Foreskin keratinocyte (primary cell): ENCODE measurements at places on chromosomes 6 and 20. TPM values are rescaled to one million over a fixed set of nuclear protein-coding genes. Genes with fewer than 3 reads are reported as not detected.

MUC21 gene
- total RNA-seq = not detected in 2 replicates

OOEP gene
- 0.14 and 0.49 TPM in 2 replicates for total RNA-seq

ADGRF1 gene
- 17.1 and 18.2 TPM in 2 replicates for total RNA-seq

CRIP3 gene
- 0.25 TPM in 1 of 2 replicates, not detected in the other for total RNA-seq

PTP4A1 gene
- 77.0 and 78.5 TPM in 2 replicates for total RNA-seq

LRFN2 gene
- total RNA-seq = not detected in 2 replicates

DAAM2 gene
- total RNA-seq = 0.04 TPM in 1 of 2 replicates, not detected in the other

FERMT1 gene
- total RNA-seq = 138 and 276 TPM in 2 replicates

TSBP1 gene
- total RNA-seq = not detected in 2 replicates

CCDC170 gene
- total RNA-seq = 0.41 TPM in 1 of 2 replicates, not detected in the other

RBM24 gene
- 0.92 and 1.4 TPM in 2 replicates for total RNA-seq

CST4 gene
- not detected in 2 replicates for total RNA-seq

TBX18 gene
- total RNA-seq = not detected in 2 replicates

HAO1 gene
- not detected in 2 replicates for total RNA-seq

HLA-DPB1 gene
- 2.7 TPM in 1 of 2 replicates, not detected in the other for total RNA-seq

JPH2 gene
- 7.1 and 7.8 TPM in 2 replicates for total RNA-seq

LRRN4 gene
- 3.1 and 3.2 TPM in 2 replicates for total RNA-seq

OVOL2 gene
- total RNA-seq = 8.5 and 8.9 TPM in 2 replicates

MTO1 gene
- total RNA-seq = 24.1 and 25.0 TPM in 2 replicates

CYP39A1 gene
- total RNA-seq = 1.3 and 2.1 TPM in 2 replicates

NCOA6 gene
- total RNA-seq = 16.1 and 17.6 TPM in 2 replicates

DDAH2 gene
- total RNA-seq = 10.1 and 10.7 TPM in 2 replicates

EYA4 gene
- total RNA-seq = not detected in 2 replicates
